Activated naive CD4-positive, alpha-beta T cell treated with anti-CD3 and anti-CD28 coated beads for 36 hours (primary cell): ENCODE measurements at places on chromosomes 11 and 22. TPM values are rescaled to one million over a fixed set of nuclear protein-coding genes. Genes with fewer than 3 reads are reported as not detected.

DNA sequence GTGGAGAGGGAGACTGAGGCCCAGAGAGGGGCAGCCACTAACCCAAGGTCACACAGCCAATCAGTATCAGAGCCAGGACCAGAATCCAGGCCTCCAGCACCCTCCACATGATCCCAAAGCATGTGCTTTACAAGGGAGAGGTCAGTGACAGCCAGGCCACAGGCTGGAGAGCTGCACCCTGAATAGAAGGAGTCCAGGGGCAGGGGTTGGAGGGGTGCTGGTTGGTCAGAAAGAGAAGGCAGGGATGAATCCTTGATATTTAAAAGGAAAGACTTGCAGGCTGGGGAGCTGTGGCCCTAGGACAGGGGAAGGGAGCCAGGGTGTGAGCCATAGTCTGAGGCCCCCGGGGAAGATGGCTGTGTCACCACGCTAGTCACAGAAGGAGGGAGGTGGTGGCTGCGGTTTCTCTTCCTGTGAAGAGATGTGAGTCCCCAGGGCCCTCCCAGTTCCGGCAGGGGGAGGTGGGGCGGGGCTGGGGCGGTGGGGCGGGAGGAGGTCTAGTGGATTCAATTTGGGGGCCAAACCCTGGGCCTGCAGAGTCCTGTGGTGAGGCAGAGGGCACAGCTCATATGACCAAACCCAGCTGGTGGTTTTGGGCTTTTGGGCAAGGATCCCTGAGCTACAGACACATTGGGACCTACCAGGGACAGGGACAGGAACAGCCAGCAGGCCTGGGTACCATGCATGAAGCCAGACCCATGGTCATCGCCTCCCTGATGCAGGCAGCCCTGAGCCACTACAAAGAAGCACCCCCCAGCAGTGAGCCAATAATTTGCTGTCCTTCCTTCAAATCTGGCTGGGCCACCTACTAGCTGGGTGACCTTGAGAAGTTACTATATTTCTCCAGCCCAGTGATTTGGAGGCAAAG, 14.0 kb downstream of the RAC2 start:
- peak; percentile 98 for DNase-seq

- DNase-seq = no peak
Observed at GRCh38 chr11:86151174-86152005, 82.5 kb upstream of the PICALM start.

DNA sequence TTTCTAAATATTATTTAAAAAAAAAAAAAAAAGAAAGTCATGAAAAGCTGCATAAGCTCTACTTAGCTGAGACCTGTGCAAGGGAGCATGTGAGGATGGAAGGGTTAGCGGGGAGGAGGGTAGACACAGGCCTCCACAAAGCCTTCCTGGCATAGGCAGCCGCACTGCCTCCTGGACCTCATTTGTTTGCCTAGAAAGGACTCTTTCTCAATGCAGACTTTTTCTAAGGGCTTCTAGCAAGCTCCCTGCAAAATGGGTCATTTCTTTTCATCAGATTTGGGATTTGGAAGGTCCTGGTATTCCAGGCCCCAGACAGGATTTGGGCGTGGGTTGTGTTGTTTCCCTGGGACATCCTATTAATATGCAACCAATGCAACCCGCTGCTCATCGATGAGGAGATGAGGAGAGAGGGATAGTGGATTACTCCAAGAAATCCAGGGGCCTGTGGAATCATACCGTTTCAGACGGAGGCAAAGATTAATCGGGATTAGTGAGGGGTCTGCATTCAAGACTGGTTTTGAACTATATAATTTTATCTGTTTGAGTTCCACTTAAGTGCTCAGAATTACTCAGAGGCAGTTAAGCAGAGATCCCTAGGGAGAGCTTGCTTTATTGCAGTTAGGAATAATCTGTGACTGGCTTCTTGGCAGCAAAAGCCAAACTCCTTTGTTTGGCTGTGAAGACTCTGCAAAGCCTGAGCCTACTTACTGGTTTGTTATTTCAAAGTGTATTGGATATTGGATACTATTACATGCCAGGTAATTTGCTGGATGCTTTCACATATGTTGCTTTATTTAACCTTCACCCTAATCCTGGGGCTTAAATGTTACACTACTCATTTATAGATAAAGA, 106.9 kb upstream of the NAV2 start:
- no peak for DNase-seq

DNA sequence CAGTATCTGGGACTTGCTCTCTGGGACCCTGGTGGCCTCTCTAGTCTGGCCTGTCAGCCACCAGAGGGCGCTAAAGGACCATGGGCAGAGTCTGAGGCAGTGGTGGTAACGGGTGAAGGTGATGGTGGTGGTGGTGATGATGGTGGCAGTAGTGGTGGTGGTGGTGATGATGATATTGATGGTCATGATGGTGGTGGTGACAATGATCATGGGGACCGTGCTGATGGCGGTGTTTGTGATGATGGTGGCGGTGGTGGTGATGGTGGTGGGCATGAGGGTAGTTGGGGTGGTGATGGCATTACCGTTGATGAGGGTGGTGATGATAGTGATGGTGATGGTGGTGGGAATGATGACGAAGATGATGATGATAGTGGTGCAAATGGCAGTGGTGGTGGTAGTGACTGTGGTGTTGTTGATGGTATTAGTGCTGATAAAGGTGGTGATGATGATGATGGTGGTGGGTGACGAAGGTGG, 16.0 kb downstream of the TRPM5 start:
- DNase-seq = peak; percentile 90

The SLC22A8 gene
- not detected for total RNA-seq

The KRTAP5-7 gene
- total RNA-seq = not detected

DNA sequence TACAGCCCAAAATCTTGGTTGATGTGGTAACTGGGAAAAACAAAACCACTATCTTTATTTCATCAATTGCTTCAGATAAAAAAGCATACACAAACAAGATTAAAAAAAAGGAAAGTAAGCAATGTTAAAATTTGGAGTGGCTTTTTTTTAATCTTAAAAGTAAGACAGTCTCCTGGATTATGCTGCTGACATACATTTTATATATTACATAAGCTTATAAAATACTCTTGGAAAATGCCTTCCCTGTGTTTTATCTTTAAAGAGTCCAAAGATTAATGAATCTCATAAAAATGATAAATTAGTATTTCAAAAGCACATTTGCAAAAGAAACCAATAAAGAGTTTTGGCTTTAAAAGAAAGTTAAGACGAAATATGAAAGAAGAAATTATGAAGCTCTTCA, 132.7 kb downstream of the DLG2 start:
- no peak for DNase-seq

- DNase-seq = no peak
Observed at GRCh38 chr11:40168414-40168813, 1291.0 kb downstream of the LRRC4C start.

DNA sequence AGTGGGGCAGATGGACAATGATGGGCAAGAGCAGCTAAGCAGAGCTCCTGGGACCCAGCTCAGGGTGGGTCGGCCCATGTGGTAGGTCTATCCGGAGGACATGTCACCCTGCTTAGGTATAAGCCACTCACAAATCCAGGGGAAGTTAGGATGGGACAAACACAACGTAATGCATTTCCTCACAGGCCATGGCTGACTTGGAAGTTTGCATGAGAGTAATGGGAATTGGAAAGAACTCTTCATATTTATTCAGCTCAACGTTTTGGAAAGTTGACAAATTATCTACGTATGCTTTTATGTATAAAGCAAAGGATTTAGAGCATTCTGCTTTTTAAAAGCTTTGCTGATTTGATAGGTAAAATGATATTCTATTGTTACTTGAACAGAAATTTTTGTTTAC, 74.9 kb downstream of the SMCO4 start:
- DNase-seq = no peak

DNA sequence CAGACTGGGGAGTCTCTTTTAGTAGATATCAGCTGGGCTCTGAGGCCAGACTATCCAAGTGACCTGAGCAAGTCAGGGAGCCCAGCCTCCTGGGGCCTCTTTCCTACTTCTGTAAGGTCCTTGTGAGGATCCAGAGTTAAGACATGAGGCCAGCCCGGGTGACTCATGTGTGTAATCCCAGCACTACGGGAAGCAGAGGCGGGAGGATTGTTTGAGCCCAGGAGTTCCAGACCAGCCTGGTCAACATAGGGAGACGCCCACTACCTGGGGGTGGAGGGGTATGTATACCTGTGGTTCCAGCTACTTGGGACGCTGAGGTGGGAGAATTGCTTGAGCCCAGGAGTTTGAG, 36.9 kb upstream of the POLA2 start:
- no peak for DNase-seq

GRCh38 chr11:68257477-68258362, 14.1 kb downstream of the C11orf24 start:
- peak; percentile 97 for DNase-seq

The FGF3 gene
- total RNA-seq = not detected

DNA sequence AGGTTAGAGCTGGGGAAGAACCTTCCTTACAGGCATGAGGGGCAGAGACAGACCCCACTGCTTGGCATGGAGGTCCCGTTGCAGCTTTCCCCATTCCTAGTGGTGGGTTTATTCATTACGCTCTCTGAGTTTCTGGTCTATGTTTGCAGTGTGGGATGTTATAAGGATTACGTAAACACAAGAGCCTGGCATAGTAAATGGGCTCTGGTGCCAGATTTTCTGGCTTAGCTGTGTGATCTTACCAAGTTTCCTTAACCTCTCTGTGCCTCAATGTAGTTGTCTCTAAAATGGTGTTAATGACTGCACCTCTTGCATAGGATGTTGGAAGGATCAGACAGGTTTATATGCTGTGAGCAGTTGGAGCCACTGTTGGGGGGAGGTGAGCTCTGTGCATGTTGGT, 15.1 kb downstream of the DTX4 start:
- DNase-seq = no peak
